ENCODE measurements at places on chromosomes 11 and 22. TPM values are rescaled to one million over a fixed set of nuclear protein-coding genes. Genes with fewer than 3 reads are reported as not detected.

MS4A1 gene
- 0.27 TPM for total RNA-seq

LMO2 gene
- 5.8 TPM for total RNA-seq

ANKRD49 gene
- total RNA-seq = 17.8 TPM

POTEH gene
- 0.17 TPM for total RNA-seq

CYP2D6 gene
- total RNA-seq = 0.61 TPM

MFRP gene
- not detected for total RNA-seq

MS4A8 gene
- total RNA-seq = not detected

TMEM86A gene
- total RNA-seq = 66.5 TPM

CCDC73 gene
- total RNA-seq = not detected

DEFB131B gene
- not detected for total RNA-seq

CREB3L1 gene
- total RNA-seq = 0.15 TPM

F2 gene
- not detected for total RNA-seq

CDON gene
- total RNA-seq = 12.3 TPM

ZW10 gene
- 27.0 TPM for total RNA-seq

P2RY2 gene
- 5.0 TPM for total RNA-seq

CABP4 gene
- total RNA-seq = not detected
